ELR (cell line): ENCODE measurements at places on chromosomes 2 and 18.

- DNase-seq = no peak
Observed at GRCh38 chr2:47520302-47520630, 117.3 kb downstream of the MSH2 start.

GRCh38 chr2:71888751-71889445, 258.8 kb downstream of the CYP26B1 start:
- DNase-seq = peak; percentile 47

DNA sequence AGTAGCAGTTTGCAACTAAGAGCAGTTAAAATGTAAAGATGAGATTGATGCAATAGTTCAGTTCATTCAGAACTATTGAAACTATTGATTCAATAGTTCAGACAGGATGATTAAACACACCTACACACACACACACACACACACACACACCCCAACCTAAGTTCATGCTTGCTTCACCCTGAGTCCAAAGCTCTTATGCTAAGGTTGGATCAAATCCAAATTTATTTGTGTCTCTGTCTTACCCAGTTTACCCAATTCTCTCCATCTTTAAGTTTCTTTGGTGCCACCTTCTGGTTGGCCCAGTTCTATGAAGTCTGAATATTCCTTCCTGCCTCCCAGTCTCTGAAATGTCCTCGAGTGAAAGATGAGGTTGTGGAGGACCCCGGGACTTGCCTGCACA, 5.1 kb downstream of the SERPINB8 start:
- peak; percentile 70 for DNase-seq

DNA sequence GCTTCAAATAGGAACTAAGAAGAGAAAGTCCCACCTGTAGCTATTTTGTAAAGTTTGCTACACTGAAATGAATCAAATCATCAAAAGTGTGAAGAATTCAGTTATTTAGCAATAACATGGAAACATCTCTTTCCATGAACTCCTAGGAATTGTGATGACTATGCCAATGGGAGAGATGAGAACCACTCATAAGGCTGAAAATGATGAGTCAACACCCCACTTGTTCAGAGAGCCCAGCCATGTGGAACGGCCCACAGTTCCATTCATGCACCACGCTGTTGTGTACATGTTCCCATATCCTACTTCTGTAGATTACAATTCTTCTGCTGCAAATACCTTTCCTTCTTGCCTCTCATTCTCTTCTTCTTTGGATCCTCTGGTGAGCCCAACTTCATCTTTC, 645.5 kb upstream of the ID2 start:
- DNase-seq = no peak

- DNase-seq = peak; percentile 24
Observed at GRCh38 chr2:102289129-102289528, 22.2 kb upstream of the IL1RL1 start.

GRCh38 chr18:33750366-33750765, 172.3 kb downstream of the ASXL3 start:
- no peak for DNase-seq

DNA sequence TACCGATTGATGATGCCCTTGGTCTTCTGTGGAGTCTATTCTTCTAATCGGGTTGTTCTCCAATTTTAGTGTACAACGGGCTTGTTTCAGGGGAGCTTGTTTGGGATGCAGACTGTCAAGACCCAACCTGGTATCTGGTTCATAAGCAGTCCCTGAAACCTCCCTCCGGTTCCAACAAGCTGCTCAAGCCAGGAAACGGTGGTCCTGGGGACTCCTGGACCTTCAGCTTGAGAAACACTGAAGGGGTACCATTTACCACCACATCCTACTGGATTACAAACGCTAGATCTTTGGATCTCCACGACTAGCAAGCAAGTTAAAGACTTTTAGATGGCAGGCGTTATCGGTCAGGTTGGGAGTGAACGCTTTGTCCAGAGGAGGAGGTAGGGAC, 2.0 kb downstream of the BCL2 start:
- no peak for DNase-seq

GRCh38 chr2:163681745-163682144, 54.1 kb downstream of the FIGN start:
- no peak for DNase-seq

DNA sequence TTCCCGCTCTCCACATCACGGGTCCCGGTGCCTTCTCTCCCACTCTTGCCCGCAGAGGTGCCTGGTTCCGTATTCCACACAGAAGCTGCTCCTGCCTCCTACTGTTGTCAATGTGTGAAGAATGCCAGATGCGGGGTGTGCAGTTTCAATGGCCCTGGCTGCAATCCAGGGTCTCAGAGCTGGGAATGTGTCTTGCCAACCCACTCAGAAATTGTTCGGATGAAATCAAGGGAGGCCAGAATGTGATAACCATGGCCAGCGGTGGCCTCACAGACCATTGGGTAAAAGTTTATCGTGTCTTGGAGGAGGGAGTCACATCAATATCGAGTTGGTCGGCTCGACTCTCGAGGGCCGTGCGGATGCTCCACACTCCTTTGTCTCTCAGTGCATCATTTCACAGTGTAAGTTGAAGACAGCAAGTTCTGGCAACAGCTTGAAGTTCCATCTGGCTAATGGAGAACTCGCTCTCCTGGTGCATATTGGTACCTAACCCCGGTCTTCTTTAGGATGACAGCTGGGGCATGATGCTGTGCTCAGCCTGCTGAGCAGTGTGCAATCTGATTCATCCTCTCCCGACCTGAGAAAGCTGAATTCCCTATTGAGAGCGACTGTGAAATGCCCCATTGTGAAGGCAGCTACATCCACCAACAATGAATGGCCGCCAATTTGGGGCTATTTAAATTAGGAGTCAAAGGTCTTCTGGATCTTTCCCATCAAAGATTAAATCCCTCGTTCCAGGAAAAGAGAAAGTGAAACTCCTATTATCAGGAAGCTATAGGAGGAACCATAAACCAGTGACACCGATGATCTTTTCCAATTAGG, 389.0 kb downstream of the SOX11 start:
- DNase-seq = no peak

DNA sequence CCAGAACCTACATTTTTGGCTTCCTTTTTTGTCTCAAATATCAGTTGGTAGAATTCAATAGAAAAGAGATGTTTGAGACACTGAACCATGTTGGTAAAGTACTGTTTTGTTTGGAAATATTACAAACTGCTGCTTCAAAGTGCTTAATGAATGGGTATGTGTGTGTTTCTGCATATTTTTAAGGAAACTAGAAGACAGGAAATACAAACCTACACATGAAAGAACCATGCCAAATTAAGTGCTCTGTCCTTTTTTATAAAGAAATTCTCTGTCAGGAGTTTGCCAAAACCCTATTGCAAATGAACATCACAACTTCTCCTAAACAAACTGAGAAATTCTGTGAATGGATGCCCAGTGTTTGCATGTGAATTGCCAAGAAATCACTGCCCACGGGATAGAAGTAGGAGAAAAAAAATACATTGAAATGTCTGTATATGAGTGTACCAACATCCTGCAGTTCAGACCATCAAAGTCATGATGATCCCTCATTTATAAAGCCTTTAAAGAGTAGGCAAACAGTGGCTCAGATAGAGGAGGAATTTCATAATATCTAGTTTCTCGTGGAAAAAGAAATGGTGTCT, 69.6 kb upstream of the RND3 start:
- no peak for DNase-seq

DNA sequence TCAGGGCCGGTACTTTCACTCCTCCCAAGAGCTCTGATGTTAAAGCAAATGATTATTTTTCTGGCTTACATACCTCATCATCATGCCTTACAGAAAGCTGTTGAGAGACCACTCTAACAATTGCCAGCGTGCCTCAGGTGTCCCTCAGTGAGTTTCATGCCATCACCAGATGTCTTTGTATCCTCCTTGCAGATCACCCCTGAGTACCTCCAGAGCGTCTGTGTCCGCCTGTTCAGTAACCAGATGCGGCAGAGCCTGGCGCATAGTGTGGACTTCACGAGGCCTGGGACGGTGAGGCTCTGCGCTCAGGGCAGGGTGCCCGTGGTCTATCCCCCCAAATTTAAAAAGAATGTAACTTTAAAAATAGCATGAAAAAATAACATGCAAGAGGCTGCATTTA, 41.3 kb downstream of the ARMC9 start:
- no peak for DNase-seq

- no peak for DNase-seq
Observed at GRCh38 chr2:233768076-233768475, 8.0 kb downstream of the UGT1A1 start.

DNA sequence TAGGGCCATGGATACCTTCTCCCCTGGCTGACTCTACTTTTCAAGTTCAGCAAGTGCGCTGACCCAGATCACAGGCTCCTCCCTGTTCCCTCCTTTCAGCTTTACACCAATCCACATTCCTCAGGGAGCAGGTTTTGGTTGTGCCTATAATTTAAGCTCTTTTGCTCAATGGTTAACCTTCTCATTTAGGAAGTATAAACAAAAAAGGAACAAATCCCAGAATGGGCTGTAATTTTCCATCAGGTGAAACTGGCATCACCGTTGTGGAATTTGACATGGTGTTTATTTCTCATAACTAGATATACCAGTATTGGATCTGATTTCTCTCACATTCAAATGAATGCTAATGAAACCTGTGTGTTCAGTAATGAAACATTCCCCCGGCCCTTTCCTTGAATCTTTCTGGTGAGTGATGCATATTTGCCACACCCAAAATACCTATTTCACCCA, 13.6 kb downstream of the STRN start:
- DNase-seq = no peak

GRCh38 chr2:67579216-67579615, 182.1 kb downstream of the ETAA1 start:
- DNase-seq = no peak

DNA sequence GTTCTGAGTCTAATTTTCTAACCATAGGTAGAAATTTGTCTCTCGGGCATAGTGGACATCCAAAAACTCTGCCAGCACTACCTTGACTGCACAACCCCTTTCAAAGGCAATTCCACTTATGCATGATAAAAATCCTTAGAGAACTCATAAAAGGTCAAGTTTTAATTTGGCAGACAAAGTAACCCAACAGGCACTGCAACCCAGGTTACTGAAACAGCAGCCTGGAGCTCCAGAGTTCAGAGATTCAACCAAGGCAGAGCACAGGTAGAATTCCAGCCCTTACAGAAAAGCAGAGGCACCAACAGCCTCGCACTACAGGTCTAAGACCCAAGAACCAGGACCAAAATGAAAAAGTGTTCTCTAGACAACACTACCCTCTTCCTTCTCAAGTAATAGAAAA, 1.8 kb downstream of the DTNB start:
- DNase-seq = no peak

DNA sequence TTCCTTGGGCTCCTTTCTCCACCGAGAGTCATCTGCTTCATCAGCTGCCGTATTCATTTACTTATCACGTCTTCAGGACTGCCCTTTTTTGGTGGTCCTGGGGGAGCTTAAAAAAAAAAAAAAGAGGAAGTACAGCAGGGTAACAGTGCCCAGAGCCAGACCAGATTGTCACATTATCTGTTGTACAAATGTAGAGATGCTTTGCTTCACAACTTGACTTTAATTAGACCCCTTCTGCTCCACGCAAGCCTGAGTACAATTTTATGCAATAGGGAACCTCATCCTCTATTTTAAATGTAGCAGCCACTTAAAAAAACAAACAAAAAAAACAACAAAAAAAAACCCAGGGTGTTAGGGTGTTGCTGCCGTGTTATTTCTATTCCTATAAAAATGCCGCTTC, 128.3 kb downstream of the PRPF40A start:
- DNase-seq = no peak

DNA sequence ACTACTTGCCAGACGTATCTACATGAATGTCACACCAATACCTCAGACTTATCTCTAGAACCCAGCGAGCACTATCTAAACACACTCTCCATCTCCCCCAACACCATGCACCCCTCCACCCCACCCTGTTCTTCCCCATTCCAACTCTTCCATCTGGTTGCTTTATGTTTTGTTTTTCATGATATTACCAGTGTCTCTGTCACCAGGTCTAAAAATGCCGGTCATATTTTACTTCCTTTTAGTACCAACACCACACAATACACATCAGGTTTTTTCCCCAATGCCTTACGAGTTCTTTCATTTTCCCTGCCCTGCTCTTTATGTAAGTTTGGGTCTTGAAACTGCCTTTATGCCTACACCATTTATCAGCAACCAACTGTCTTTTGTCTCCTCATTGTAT, 10.2 kb upstream of the ITGA4 start:
- no peak for DNase-seq

GRCh38 chr2:48007699-48008268, 101.5 kb upstream of the FBXO11 start:
- DNase-seq = no peak

DNA sequence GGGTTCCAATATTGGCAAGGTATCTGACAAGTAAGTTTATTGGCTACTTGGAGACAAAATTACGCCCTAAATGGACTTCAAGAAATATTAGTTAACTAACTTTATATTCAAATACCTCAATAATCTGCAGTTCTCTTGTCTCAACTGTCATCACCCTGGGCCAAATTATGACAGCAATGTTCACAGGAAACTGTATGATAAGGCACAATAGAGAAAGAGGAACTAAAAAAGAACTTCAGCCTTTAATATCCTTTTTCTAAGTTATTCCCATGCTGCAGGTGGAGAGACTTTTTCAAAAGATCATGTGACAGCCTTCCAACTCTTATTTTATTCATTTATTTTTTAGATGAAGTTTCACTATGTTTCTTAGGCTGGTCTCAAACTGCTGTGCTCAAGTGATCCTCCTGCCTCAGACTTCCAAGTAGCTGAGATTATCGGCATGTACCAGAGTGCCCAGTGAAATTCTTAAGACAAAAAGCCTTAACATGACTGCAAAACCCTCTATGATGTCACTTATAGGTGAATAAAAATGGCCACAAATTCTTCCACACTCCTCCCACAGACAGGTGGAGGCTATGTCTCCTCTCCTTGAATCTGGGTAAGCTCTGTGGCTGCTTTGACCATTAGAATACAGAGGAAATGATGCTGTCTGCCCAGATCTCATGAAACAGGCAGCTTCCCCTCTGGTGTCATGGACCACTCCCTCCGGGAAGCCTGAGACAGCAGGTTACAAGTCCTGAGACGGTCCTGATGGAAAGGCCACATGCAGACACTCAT, 211.0 kb downstream of the TGIF1 start:
- DNase-seq = no peak

- peak; percentile 92 for DNase-seq
Observed at GRCh38 chr2:195658541-195658890, 1.5 kb downstream of the SLC39A10 start.

DNA sequence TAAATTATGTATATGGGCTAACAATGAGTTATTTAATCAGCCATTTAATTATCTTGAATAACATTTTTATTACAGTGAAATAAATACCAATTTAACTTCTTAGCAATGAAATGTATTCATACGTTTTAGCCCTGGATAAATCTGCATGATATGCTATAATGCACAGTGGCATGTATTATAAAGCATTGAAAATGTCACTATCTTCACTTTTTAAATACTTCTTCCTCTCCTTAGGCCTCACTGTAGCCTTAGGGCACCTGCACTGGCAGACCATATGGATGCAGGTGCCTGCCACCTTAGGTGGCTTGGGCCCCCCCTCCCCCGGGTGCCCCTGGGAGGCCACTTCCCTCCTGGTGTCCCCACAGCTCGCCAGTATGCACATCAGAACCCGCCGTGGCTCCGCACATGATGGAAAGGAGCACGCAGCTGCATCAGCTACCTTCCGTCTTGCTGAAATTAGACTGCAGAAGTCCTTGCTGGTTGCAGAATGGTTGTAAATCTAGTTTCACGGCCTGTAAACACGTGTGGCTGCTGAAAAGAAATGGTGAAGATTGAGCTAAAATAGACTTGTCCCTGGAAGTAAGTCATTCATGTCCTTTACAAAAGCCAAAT, 56.7 kb downstream of the ADI1 start:
- no peak for DNase-seq

- no peak for DNase-seq
Observed at GRCh38 chr2:234873103-234873827, 78.6 kb upstream of the SH3BP4 start.

- peak; percentile 85 for DNase-seq
Observed at GRCh38 chr18:12391487-12392165, 14.6 kb upstream of the AFG3L2 start.

- no peak for DNase-seq
Observed at GRCh38 chr18:35582899-35583558, 1.5 kb downstream of the GALNT1 start.
